Omental fat pad (tissue), 4 donors: ENCODE measurements at places on chromosomes 6 and 20.

- DNase-seq = no peak
These were observed 26.0 kb downstream of the TRAM2 start for GRCh38 chr6:52550870-52551269.

GRCh38 chr6:116101790-116102189 is 1.1 kb downstream of the NT5DC1 start:
- no peak for DNase-seq

DNA sequence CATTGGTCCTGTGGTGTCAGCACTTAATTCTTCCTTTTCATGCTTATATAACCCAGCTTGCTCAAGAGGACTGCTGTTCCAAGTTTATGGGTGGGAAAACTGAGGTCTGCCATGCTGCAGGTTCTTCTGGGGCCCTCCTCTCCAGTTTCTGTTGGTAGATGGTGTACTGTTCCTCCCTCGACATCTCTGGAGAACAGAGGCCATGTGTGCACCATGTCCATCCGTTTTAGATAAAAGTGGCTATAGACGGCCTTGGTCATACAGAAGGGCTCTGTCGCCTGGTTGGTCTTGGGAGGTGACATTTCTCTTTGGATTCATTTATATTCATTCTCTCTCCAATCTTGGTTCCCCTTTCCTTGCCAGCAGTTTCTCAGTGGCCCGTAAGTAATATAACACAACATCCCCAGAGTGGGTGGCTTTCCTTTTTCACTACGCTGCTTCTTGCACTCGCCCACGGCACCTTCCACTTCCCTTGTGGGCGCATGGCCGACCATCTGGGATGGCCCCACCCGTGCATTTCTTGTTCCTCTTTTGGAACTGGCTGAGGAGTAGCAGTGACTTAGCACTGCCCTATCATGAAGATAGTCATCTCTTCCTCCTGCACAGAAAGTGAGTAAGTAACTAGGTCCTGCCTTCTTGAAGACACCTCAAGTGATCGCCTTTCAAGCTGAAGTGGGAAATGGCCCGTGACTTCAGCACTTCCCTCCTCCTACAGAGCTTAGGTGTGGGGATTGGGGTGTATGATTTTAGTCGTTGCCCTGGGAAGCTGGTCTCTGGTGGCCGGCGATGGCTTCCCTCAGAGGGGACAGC is 94.2 kb downstream of the RREB1 start:
- DNase-seq = no peak

- no peak for DNase-seq
These were observed 347.0 kb downstream of the QKI start for GRCh38 chr6:163761481-163761880.

- DNase-seq = no peak
These were observed 3.4 kb upstream of the TBC1D7 start for GRCh38 chr6:13331516-13332348.

DNA sequence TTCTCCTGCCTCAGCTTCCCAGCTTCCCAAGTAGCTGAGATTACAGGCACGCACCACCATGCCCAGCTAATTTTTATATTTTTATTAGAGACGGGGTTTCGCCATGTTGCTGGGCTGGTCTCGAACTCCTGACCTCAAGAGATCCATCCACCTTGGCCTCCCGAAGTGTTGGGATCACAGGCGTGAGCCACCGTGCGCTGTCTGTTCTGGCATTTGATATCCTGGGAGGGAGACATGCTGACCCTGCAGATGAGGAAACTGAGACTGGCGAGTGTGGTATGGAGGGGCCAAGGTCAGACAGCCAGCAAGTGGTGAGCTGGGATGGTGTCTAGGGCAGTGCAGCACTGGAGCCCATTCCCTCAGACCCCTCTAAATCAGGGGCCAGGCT is 44.6 kb downstream of the SRC start:
- no peak for DNase-seq

- no peak for DNase-seq
These were observed 391.8 kb downstream of the CDH4 start for GRCh38 chr20:61643656-61644377.

- DNase-seq = no peak
These were observed 33.9 kb upstream of the STXBP5 start for GRCh38 chr6:147170269-147170668.

GRCh38 chr6:150033207-150033771 is 8.0 kb upstream of the RAET1L start:
- no peak for DNase-seq

DNA sequence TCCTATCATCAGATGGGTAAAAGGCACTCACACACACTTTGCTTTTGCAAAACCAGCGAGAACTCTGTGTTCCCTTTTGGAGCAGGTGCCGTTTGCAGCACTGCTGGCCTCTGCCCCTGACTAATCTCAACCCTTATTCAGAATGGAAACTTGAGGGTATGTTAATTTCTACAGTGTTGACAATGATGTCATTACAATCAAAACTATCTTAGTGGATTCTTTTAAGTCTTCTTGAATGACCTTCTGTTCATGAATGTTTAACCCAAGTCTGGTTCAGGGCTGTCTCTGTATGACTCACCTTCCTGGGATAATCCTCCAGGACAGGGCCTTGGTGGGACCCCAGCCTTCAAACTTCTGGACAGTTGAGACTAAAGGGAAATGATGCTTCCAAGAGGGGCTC is 197.9 kb downstream of the CDH4 start:
- DNase-seq = no peak
